Left cardiac atrium (tissue), 4 donors: ENCODE measurements at places on chromosomes 7 and 10.

DNA sequence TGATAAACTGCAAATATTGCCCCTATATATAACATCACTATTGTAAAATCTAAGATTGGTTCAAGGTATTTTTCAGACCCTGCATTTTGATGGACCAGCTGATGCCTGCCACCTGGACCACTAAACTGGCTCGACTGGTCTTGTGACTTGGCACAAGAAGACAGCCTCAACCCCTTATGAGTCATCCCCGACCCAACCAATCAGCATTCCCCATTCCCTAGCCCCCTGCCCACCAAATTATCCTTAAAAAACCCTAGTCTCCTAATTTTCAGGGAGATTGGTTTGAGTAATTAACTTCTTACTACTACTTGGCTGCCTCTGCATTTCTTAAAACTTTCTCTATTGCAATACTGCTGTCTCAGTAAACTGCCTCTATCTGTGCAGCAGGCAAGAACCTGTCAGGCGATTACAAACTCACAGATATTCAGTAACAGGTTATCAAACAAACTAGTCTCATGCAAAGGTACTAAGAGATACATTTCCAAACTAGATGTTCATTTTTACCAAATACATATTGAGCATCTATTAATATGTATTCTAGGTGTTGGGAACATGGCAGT lies 5.5 kb downstream of the CCDC186 start:
- DNase-seq, result no peak

GRCh38 chr7:158479021-158479663 lies 108.5 kb downstream of the PTPRN2 start:
- DNase-seq, result no peak

- DNase-seq, result no peak
Measured at GRCh38 chr7:131471250-131472004, 85.0 kb downstream of the PODXL start.

GRCh38 chr7:124672011-124672410 lies 93.6 kb downstream of the GPR37 start:
- no peak for DNase-seq

DNA sequence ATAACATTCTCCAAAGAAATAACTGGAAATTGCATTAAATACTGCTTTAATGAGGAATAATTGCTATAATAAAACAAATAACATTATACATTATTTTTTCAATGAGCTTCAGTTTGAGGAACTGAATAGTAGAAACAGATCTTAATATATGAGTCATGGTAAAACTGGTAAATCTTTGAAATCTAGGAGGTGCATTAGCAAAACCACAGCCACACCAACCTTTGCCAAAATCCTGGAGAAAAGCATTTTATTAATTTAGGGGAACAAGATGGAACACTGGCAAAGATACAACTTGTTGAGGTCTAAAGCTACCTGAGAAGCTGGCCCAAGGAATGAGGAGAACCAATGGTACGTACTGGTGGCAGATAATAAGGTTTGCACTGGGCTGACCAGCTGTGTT lies 5.4 kb upstream of the ASL start:
- DNase-seq, result no peak

GRCh38 chr10:29007370-29007747 lies 281.5 kb upstream of the LYZL1 start:
- no peak for DNase-seq
